Iris pigment epithelial cell (primary cell): ENCODE measurements at places on chromosomes 1 and 21.
A peak's percentile ranks its signal among the peaks of the same experiment; 100 is the strongest.

DNA sequence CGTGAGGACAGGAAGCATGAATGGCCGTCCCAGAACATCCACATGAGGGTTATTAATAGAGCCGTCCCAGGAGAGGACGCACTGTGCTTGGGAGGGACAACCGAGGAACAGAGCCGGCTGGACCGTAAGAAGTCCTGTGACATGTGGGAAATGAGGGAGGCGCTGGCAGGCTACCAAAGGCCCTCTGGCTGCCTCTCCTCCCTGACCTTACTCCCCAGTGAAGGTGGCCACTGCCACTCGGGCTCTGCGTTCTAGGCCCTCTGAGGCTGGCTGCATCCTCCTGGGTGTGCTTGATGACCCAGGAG, 15.5 kb upstream of the NPPB start:
- no peak for DNase-seq

DNA sequence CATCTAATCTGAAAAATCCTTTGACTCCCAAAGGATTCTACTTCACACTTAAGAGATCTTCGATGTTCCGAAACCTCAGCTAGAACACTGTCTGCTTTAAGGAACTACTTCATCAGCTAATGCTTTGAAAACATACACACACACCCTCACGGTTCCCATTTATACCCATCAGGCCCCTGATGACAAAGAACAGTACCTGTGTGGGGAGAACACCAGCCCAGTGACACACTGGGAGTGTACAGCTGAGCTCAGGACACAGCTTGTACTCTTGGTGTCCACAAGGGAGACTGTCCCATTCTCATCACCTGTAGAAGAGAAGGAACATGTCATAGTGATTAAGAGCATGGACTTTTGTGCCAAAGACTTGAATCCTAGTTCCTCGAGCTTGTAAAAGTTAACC, 6.6 kb downstream of the WDR77 start:
- DNase-seq: no peak

DNA sequence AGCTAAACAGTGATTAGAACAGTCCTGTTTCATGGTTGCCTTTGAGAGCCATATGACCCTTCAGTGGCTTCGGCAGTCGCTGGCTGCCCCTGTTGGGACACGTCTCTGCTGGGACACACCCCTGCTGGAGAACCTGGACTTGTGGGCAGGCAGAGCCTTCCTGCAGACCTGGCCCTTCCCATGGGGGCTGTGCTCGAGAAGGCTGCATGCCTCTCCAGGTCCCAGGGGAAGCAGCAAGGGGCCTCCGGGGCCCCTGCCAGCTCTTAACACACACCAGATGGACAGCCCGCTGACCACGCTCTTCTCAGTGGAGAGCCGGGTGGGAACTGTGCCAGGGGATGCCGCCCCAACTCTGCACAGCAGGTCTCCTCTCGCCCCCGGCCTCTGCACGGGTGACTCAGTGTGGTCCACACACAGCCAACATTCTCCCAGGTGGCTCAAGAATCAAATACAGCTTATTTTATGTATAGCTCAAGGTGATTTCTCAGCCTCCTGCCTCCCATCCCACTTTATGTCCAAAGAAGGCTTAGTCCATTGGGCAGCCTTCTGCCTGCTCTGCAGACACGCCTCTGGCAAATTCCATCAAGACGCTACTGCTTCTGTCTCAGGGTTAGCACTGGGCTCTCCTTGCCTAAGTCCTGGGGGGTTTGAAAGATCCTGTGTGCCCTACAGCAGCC, 450.8 kb downstream of the KIF26B start:
- peak; percentile 67 for DNase-seq

- peak; percentile 54 for DNase-seq
Observed at GRCh38 chr1:19676438-19676922, 11.8 kb downstream of the HTR6 start.

- DNase-seq: no peak
Observed at GRCh38 chr1:239392271-239392670, 5.9 kb downstream of the CHRM3 start.

GRCh38 chr1:61741711-61742619, at the start of gene PATJ:
Gene PATJ, plus strand, starts transcription at chr1:61742480. Its CDS starts 20,413 bp downstream, at chr1:61762893.
- no peak for DNase-seq

- peak; percentile 69 for DNase-seq
Observed at GRCh38 chr1:224116131-224116530, 2.2 kb downstream of the FBXO28 start.

GRCh38 chr21:45588871-45589491, 46.7 kb upstream of the SLC19A1 start:
- no peak for DNase-seq

DNA sequence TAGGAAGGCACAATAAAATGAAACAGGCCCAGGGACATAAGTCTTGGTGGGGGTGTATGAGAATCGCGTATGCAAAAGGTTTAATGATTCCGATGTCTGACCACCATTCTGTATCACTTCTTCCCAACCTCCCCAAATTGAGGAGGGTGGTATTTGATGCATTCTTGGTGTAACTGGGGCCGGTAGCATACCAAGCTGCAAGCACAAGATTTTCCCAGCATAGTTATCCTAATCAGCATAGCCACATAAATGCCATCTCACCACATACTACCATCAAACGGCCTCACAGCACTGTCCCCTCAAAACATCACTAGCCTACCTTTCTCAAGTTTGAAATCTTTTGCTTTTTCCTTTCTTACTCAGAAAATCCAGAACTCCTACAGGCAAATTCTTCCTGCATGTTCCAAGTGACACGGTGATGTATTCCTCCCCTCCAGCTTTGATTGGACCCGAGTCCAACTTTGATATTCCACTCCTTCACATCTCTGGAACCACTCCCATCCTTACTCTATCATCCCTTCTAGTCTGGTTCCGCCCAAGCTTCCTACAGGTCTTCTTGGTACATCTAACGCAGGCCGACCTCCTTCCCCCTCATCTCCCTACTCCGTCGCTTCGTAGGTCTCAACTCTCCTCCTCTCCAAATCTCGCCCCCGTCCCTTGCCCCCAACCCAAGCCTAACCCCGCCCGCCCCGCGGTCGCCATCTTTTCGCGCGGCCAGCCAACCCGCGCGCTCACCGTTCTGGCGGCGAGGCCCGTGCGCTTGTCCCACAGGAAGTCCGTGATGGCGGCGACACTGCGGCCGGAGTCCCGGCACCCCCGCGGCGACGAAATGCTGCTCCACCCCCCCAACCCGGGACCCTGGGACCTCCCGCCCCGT, 600 bp downstream of the CLK2 start:
- peak; percentile 81 for DNase-seq

- DNase-seq: peak; percentile 6
Observed at GRCh38 chr1:10873189-10873588, 76.7 kb upstream of the CASZ1 start.

GRCh38 chr21:32682696-32683474, 44.9 kb downstream of the SYNJ1 start:
- DNase-seq: no peak

DNA sequence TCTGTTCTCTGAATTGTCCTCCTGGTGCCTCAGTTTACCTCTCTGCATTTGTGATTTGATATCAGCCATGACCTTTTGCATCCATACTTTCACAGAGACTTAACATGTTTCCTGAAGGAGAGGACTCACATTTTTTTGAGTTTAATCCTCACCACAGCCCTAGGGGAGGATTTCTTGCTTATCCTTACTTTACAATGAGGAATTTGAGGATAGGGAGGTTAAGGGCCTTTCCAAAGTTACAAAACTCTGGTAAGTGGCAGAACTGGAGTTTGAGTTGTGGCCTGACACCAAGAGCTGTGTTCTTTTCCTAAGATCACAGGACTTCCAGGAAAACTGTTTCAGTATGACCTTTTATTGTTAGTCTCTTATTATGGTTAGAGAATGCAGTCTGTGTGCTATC, 34.2 kb downstream of the TNFRSF8 start:
- DNase-seq: peak; percentile 36

DNA sequence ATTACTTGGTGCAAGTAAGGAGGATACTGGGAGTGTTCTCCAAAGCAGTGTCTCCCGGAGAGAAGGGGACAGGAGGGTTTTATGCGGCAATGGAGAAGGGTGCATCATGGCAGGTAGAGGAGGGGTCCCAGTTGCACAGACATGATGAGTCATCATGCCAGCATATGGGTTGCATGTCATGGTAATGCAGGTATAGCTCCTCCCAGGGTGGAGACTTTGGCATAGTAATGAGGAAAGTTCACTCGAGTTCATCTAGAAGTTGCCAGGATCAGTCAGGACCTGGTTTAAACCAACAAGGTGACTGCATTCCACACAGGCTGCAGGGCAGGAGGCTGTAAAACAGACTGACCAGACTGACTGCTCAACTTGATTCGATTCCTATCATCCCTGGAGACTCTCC, 355.7 kb upstream of the DUSP10 start:
- DNase-seq: no peak

DNA sequence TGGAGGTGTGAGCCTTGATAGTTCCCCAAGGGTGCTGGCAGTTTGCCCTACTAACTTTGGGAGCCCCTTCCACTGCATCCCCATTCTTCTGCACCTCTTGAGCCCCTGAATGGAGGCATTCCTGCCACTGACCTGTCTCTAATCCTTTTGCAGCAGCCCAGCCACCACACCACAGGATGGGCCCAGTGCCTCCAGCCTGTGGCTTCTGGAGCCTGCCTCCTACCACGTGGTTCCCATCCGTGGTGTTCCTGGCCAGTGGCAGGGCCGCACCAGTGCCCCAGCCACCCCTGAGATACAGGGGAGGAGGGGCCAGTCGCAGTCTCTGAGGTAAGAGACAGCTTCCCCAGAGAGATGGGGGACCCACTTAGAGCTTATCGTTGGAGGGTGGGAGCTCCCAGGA, 14.4 kb downstream of the INAVA start:
- no peak for DNase-seq

- DNase-seq: no peak
Observed at GRCh38 chr1:21857840-21858670, 46.0 kb downstream of the LDLRAD2 start.

DNA sequence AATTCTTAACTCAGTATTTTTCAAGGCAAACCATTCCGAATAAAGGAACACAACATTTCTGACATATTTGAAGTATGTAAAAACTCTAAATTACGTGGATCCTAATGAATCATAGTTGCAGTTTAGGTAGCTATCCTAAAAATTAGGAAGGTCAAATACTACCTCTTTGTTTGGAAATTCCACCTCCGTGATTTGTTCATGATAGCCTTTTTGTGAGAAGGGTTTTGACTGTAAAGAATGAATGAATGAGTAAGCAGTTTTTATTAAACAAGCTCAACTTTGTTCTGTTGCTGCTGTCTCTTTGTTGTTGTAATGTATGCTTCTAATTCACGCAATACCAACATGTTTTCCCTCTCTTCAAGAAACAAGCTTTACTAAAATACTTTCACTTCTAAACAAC, 840.4 kb downstream of the USP25 start:
- DNase-seq: peak; percentile 56
